ENCODE measurements at places on chromosomes 6 and 20.

DNA sequence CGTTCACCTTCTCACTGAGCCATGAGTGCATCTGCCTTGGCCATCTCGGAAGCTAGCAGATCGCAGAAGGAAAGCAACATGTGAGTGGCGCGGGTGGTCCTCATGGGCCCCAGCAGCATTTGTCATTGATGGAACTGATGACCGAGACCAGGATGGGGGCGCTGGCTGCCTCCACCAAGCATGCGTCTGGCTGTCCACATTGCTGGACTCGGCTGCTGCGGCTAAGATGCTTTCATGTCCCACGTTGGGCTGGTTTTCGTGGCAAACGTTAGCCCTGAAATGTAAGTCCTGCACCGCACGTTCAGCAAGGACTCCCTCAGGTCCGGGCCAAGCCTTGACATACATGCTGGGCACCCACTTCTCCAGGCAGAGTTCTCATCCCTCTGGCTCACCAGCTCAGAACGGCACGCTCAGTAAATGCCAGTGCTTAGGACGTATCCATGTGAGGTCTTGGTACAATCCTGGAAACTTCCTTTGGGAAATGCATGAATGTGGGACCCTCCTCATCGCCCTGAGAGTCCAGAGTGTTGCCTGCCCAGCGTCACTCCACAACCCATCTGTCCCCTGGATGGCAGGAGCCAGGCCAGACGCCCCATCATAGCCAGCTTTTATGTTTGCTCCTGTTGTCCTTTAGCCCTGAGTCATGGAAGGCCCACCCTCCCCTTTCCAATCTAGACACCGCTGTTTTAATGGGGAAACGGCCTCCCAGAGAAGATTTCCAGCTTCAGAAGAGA lies 8.4 kb downstream of the SLCO4A1 start:
- no peak for DNase-seq

DNA sequence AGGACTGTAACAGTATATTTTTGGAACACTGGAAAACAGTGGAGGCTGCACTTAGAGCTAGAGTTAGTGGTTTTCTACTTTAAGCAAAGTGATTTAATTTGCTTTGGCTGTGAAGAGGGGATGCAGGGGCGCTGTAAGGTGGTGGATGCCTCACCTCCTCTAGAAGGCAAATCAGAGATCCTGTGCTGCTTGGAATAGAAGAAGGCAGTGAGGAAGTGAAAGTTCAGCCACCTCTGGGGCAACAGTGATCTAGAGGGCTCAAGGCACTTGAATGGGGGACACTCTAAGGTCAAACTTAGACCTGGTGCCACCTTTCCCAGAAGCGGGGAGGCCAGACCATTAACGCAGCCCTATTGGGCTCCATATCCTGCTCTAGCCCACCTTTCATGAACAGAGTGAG lies 19.0 kb upstream of the SNRPB2 start:
- no peak for DNase-seq

DNA sequence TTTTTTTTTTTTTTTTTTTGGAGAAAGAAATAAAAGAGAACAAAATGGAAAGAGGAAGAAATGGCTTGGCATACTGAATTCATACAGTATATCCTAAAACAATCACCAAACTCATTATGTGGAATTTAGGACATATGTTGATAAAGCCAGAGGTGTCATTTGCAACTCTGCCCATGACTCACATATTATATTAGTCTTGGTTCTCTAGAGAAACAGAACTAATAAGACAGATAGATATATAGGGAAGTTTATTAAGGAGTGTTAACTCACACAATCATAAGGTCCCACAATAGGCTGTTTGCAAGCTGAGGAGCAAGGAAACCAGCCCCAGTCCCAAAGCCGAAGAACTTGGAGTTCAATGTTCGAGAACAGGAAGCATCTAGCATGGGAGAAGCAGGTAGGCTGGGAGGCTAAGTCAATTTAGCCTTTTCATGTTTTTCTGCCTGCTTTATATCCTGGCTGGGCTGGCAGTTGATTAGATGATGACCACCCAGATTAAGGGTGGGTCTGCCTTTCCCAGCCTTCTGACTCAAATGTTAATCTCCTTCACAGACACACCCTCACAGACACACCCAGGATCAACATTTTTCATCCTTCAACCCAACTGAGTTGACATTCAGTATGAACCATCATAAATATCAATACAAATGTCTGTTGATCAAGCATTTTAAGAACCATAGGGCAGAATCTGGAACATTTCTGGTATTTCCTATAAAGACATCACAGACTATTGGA lies 102.3 kb downstream of the UBE3D start:
- no peak for DNase-seq

DNA sequence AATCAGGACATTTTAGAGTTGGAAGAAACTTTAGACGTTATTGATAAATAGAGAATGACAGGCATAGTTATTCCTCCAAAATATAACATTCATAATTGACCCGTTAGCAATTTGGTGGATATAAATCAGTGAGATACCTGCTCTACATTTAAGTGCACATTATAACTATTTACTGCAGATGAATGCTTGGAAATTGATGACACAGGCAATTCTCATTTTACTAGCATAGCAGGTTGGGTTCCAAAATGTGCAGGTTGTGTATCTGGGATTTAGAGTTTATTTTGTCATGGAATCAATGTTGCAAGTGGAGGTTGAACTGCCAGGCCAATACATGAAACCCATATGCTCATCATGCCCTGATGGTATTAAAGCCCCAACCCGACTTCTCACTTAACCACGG lies 44.4 kb upstream of the PROKR2 start:
- no peak for DNase-seq

- DNase-seq, result no peak
These were observed 347.8 kb upstream of the FLRT3 start for GRCh38 chr20:14685183-14685582.
